Left kidney (tissue), 8 donors: ENCODE measurements at places on chromosomes 5 and 9. TPM values are rescaled to one million over a fixed set of nuclear protein-coding genes. Genes with fewer than 3 reads are reported as not detected.

The GFI1B gene
- polyA plus RNA-seq, result 0.52 TPM

The NOP16 gene
- polyA plus RNA-seq, result 30.8 TPM

The LVRN gene
- 3.0 TPM for polyA plus RNA-seq

The SLC6A18 gene
- 0.53 TPM for polyA plus RNA-seq

The SEPTIN8 gene
- polyA plus RNA-seq, result 84.6 TPM

The RFESD gene
- 5.0 TPM for polyA plus RNA-seq

The PCDHGC3 gene
- polyA plus RNA-seq, result 99.2 TPM
